Activated naive CD8-positive, alpha-beta T cell treated with anti-CD3 and anti-CD28 coated beads for 36 hours (primary cell): ENCODE measurements at places on chromosomes 7 and 10. TPM values are rescaled to one million over a fixed set of nuclear protein-coding genes. Genes with fewer than 3 reads are reported as not detected.

The CALML5 gene
- total RNA-seq, result not detected

The PDE1C gene
- not detected for total RNA-seq

The COL1A2 gene
- 0.35 TPM for total RNA-seq

GRCh38 chr10:100730725-100731406 is 14.5 kb upstream of the PAX2 start:
- peak; percentile 46 for DNase-seq

GRCh38 chr7:34070511-34071323 is 165.4 kb downstream of the BMPER start:
- no peak for DNase-seq

DNA sequence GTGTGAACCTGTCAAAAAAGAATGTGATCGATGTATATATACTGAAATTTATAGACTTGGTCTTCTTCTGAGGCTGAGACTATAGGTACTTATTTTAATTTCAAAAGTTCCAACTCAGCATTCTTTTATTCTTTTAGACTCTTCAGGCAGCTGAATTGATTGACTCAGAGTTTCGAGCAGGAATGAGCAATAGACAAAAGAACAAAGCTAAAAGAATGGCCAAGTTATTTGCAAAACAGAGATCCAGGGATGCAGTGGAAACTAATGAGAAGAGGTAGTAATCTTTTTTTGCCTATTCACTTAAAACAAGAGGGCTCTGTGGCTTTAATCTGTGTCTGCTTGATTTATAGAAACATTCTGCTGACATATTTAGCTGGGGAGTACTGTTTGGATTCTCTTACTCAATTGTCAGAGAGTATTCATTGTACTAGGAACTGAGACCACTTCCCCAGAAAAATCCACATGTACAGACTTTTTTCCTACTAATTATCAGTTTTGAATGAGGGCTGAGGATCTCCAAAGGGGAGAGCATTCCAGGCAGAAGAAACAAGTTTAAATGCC is 30.1 kb downstream of the BTAF1 start:
- DNase-seq, result no peak

- no peak for DNase-seq
These were observed 211.2 kb upstream of the PODXL start for GRCh38 chr7:131767591-131767990.

- no peak for DNase-seq
These were observed 89.4 kb downstream of the C10orf90 start for GRCh38 chr10:126580873-126581647.

DNA sequence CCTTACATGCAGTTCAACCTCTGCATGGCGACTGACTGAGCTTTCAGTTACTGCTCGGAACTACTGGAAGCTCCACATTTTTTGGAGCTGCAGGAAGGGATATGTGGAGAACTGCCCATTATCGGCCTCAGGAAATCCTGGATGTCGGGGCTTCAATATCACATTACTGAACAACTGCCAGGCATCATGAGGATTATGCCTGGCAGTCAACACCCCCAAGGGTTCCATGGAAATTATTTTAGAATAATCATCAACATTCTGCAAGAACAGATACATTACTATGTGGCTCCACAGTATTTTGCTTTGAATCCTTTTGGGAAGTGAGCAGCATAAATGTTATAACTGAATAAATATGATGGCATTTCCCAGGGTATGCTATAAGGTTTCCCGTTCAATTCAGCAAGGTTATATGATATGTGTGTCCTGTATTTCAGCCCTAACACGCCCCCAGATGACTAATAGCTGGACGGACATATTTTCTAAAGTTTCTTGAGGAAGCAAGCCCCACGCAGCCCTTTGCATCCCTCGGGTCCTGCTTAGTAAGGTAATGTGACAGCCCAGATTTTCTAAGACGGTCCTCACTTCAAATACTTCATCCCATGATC is 53.0 kb upstream of the OPALIN start:
- DNase-seq, result no peak

DNA sequence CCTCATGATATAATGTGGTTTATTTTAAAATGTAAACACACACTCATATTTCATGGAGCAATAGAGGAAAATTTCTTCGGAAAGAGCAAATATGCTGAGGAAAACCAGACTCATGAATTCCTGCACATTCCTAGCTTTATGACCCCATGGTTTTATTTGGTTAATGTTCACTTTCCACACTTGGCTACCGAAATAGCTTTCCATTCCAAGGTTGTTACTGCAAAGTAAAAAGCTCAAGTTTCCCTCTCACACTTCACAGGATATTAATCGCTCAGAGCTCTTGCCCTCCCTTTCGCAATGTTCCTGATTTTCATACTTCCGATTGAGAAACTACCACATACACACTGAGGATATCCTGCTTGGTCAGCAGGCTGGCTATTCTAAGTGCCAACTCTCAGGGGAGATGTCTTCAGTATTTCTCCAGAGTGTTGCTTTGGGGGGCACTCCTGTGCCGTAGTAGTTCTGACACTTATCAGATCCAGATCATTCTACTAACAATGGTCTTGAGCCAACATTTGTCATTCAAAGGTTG is 77.5 kb upstream of the STEAP1B start:
- DNase-seq, result no peak

DNA sequence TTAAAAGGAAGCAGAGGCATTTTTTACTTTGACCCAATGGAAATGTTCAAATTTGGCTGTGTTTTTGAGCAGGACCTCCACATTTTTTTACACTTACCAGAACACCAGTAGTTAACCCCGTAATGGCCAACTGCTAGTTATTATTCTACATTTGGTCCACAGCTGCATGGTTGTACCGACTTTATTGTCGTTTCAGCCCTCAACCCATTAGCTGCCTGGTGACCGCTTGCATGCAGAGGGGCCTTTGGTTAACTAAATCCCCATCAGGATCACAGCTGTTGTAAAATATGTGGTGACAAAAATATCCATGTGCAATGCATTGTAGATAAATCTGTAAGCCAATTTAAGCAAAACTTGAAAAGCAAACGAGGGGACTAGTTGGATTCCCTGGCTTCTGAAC is 342.2 kb upstream of the MEOX2 start:
- DNase-seq, result no peak

DNA sequence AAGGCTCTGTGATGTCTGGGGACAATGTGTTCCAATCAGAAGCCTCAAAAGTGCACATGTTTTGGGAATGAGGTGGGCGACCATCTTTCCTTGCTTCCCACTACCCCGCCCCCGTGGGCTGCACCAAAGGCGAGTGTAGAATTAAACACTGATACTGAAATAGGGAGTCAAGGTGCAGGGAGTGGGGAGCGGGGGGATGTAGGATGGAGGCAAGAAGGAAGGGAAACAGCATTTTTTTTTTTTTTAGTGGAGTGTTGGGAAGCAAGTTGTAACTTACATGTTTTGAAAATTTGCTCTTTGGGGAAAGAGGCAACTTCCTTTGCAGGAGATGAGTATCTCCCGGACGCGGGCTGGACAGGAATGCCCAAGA is 484 bp upstream of the DLX5 start:
- no peak for DNase-seq

DNA sequence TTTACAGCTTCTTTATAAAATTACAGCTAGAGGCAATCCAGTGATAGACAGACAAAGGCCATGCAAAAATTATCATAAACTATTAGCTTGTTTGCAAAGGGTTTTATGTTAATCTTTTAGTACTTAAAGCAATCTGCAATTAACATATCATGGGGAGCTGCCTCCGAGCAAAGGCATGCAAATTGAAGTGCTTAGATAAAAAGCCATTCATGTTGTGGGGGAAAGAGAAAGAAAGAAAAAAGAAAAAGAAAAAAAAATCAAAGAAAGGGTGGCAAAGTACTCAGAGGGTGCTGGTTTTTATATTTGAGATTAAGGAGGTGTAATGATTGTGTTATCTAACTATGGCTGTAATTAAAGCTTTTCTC is 799.5 kb downstream of the LRMDA start:
- no peak for DNase-seq

- DNase-seq, result no peak
These were observed 36.5 kb downstream of the PTPRE start for GRCh38 chr10:127943336-127943910.

- DNase-seq, result no peak
These were observed 179.7 kb downstream of the ANK3 start for GRCh38 chr10:60209874-60210570.

DNA sequence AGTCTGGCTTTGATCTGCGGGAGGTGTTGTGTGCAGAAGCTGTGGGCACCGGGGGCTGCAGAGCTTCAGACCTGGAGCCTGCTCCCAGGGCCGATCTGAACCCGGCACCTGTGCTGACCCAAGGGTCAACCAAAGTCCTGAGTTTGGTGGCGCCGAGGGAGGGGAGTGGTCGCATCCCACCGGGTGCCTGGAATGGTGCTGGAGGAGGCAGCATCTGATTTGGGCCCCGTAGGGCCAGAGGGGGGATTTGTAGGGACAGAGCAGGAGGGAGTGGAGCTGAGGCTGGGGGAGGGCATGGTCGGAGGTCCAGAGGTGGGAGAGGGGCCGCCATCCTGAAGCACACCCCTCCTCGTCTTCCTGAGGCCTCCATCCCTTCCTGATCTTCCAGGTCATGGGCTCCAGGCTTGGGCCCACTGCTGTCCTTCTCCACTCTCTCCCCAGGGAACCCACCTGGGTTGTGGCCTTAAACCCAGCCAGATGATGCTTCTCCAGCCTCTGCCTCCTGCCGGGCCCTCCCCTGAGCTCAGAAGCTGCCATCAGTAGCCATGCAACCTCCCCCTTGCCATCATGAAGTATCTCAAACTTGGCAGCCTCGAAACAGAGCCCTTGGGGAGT is 112.9 kb downstream of the LHPP start:
- DNase-seq, result no peak
